A375 (cell line): ENCODE measurements at places on chromosomes 3 and 15. TPM values are rescaled to one million over a fixed set of nuclear protein-coding genes. Genes with fewer than 3 reads are reported as not detected.

CCDC13 gene
- total RNA-seq: 0.08 and 2.5 TPM in 2 replicates

VWA5B2 gene
- 0.15 TPM in 1 of 2 replicates, not detected in the other for total RNA-seq

LSMEM2 gene
- total RNA-seq: 0.15 and 1.2 TPM in 2 replicates

HYAL2 gene
- total RNA-seq: 40.3 and 41.5 TPM in 2 replicates

PRRT3 gene
- 1.5 and 1.6 TPM in 2 replicates for total RNA-seq

RASGRF1 gene
- total RNA-seq: 0.45 and 1.5 TPM in 2 replicates

ROBO2 gene
- total RNA-seq: 1.4 and 2.7 TPM in 2 replicates

SOX14 gene
- total RNA-seq: not detected in 2 replicates

NAALADL2 gene
- 1.2 and 2.1 TPM in 2 replicates for total RNA-seq

PATL2 gene
- 0.50 and 1.6 TPM in 2 replicates for total RNA-seq

IQSEC1 gene
- 15.7 and 17.1 TPM in 2 replicates for total RNA-seq

CCR9 gene
- not detected in 2 replicates for total RNA-seq

CHL1 gene
- 0.04 and 0.13 TPM in 2 replicates for total RNA-seq

SAMMSON gene
- 3.6 and 6.4 TPM in 2 replicates for total RNA-seq
